Nephron progenitor cell (in vitro differentiated cells): ENCODE measurements at places on chromosomes 12 and 14.

GRCh38 chr12:98532687-98533304 is 17.4 kb downstream of the TMPO start:
- H3K27me3 ChIP-seq = no peaks in the 10 kb centered on the region
- DNase-seq = no peak
- no peaks in the 10 kb centered on the region for H3K4me1 ChIP-seq
- no peak overlapping the region for H3K4me3 ChIP-seq

DNA sequence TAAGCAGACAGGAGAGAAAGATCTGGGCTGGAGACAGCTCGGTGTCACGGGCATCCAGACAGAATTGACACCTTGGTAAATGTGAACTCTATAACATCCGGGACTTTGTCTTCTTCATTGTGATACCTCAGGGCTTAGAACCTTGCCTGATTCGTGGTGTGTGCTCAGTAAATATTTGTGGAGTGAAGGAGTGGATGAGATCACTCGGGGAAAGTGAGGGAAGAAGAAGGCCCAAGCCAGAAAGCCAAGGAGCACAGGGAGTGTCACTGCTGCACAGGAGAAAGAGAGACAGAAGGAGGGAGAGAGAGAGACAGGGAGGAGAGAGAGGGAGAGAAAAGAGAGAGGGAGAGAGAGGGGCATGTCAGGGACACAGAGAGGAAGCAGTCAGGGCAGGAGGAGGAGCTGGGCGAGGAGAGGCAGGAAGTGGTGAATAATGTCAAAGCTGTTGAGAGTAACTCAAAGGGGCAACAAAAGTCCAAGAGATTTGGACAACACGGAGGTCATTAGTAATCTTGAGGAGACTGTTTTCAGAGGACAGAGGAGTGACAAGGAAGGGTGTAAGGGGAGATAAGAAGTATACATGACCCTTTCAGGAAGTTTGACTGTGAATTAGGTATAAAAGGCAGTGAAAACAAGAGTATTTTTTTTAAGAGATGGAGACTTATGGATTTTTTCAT is 141.6 kb upstream of the MAX start:
- H3K27me3 ChIP-seq = no peaks in the 10 kb centered on the region
- H3K4me1 ChIP-seq = peaks cover 10% of the 10 kb centered on the region
- no peak overlapping the region for H3K4me3 ChIP-seq
- DNase-seq = no peak
- no peaks in the 10 kb centered on the region for H3K36me3 ChIP-seq

GRCh38 chr12:20656600-20656999 is 38.5 kb upstream of the SLCO1C1 start:
- no peaks in the 10 kb centered on the region for H3K27me3 ChIP-seq
- H3K4me3 ChIP-seq = no peak overlapping the region
- H3K36me3 ChIP-seq = no peaks in the 10 kb centered on the region
- H3K4me1 ChIP-seq = no peaks in the 10 kb centered on the region
- DNase-seq = no peak

DNA sequence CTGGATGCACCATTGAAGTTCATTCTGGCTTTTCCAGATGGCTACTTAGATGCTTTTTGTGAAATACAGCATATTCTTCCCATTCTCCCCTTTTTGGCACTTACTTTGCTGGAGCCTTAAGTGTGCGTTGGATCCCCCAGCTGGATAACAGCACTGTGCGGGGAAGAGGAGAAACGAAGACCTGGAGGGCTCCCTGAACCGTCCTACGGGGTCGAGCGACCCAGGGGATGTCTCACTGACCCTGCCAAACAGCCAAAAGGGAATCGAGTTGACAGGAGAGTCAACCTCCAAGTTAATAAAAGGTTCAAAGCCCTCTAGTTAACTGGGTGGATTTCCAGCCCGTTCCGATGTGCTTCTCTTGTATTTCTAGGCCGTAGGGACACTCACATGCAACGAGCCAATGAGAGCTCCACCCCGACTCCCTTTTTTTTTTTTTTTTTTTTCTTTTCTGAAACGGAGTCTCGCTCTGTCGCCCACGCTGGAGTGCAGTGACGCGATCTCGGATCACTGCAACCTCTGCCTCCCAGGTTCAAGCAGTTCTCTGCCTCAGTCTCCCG is 1.0 kb upstream of the CAMKK2 start:
- H3K4me3 ChIP-seq = peak overlapping the region; percentile 87
- DNase-seq = peak; percentile 29
- peaks cover under 1% of the 10 kb centered on the region for H3K36me3 ChIP-seq
- peak overlapping the region; percentile 97 for H3K27ac ChIP-seq
- H3K4me1 ChIP-seq = peaks cover 24% of the 10 kb centered on the region
- H3K27me3 ChIP-seq = peaks cover 10% of the 10 kb centered on the region

DNA sequence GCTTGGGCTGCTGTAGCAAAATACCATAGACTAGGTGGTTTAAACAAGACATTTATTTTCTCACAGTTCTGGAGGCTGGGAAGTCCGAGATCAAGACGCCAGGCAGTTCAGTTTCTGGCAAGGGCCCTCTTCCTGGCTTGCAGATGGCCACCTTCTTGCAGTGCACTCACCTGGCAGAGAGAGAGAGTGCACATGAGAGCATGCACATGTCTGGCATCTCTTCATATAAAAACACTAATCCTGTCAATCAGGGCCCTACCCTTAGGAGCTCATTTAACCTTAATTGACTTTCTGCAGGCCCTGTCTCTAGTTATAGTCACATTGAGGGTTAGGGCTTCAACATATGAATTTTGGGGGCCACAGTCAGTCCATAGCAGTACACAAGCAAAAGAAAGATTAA is 12.4 kb upstream of the EVL start:
- H3K27me3 ChIP-seq = no peaks in the 10 kb centered on the region
- H3K4me1 ChIP-seq = peaks cover 41% of the 10 kb centered on the region
- H3K27ac ChIP-seq = no peak overlapping the region
- H3K36me3 ChIP-seq = peaks cover 10% of the 10 kb centered on the region

DNA sequence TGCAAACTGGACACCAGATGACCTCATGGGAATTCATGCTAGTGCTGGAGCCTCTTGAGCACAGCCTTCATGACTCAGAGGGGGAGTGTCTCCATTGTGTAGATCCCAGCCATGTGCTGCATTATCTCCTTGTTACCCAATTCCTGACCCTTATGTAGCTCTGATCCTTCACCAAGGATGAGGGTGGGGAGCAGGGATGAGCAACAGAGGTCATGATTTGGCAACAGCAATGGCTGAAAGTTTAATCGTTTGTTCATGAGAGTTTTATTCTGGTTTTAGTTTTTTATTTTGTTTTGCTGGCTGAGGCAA is 9.5 kb upstream of the BDKRB1 start:
- H3K36me3 ChIP-seq = no peaks in the 10 kb centered on the region
- H3K27ac ChIP-seq = no peak overlapping the region
- DNase-seq = no peak
- peaks cover 9% of the 10 kb centered on the region for H3K4me1 ChIP-seq
- H3K27me3 ChIP-seq = peaks cover 13% of the 10 kb centered on the region

DNA sequence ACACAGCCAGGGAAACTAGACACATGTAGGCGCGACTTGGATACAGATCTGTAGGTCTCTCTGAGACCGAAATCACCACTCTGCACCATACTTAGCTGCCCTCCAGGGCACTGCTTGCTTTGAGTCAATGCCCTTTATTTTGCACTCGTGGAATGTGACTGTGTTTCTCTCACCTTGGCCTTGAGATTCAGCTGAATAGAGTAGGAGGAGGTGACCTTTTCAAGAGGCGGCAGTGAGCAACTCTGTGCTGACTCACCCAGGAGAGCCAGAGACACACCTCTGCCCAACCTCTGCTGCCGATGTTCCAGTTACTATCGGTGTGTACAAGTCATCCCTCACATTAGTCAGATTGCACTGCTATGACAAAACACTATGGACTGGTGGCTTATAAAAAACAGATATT is 583.4 kb downstream of the VRK1 start:
- peaks cover 13% of the 10 kb centered on the region for H3K4me1 ChIP-seq
- DNase-seq = no peak
- H3K36me3 ChIP-seq = no peaks in the 10 kb centered on the region

DNA sequence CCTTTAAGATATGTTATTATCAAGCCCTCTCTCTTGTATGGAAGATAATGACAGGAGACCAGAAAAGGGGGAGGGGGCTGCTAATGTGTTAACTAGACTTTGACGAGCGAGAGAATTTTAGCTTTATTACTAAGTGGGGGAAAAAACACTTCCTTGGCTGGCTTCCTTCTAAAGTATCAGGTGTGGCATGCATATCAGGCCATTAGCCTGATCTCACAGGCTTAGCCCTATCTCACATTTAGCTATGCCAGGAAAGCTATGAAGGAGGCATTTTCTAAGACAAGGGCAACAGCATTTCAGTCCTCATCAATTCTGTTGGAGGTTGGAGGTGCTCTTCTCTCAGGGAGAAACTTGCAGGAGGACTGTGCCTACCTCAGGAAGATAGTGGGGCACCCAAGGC is 9.9 kb downstream of the SSPN start:
- H3K27ac ChIP-seq = no peak overlapping the region
- DNase-seq = no peak
- peaks cover 24% of the 10 kb centered on the region for H3K27me3 ChIP-seq
- no peaks in the 10 kb centered on the region for H3K4me1 ChIP-seq
- H3K4me3 ChIP-seq = no peak overlapping the region
- no peaks in the 10 kb centered on the region for H3K36me3 ChIP-seq

DNA sequence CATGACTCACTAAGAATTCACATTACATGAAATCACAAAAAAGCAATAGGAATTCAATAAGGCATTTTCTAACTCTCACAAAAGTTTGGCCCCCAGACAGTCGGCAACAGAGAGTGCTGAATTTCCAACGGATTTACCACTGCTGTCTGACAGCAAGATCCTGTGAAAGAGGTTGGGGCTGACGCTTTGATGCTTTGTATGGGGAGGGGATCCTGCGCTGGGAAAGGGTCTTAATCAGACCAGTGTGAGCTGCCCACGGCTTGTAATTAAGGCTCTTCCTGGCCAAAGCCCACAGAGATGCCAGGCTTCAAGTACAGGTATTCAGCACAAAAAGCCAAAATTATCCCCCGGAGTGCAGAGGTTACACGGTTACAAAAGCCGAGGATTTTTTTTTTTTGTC is 66.8 kb upstream of the TMCC3 start:
- peak; percentile 15 for DNase-seq
- H3K27ac ChIP-seq = peak overlapping the region; percentile 95

- peaks cover 7% of the 10 kb centered on the region for H3K36me3 ChIP-seq
- peaks cover 9% of the 10 kb centered on the region for H3K4me1 ChIP-seq
- H3K4me3 ChIP-seq = no peak overlapping the region
- no peak for DNase-seq
These were observed 60.1 kb downstream of the LRIG3 start for GRCh38 chr12:58860056-58860787.

GRCh38 chr14:74660167-74660566 is 48.1 kb upstream of the LTBP2 start:
- H3K4me1 ChIP-seq = no peaks in the 10 kb centered on the region
- H3K36me3 ChIP-seq = peaks cover 41% of the 10 kb centered on the region
- H3K27me3 ChIP-seq = no peaks in the 10 kb centered on the region
- no peak for DNase-seq
- no peak overlapping the region for H3K27ac ChIP-seq

GRCh38 chr12:31011746-31012566 is 61.7 kb upstream of the DDX11 start:
- H3K4me3 ChIP-seq = no peak overlapping the region
- H3K4me1 ChIP-seq = peaks cover 37% of the 10 kb centered on the region
- H3K27me3 ChIP-seq = peaks cover 5% of the 10 kb centered on the region
- no peaks in the 10 kb centered on the region for H3K36me3 ChIP-seq

DNA sequence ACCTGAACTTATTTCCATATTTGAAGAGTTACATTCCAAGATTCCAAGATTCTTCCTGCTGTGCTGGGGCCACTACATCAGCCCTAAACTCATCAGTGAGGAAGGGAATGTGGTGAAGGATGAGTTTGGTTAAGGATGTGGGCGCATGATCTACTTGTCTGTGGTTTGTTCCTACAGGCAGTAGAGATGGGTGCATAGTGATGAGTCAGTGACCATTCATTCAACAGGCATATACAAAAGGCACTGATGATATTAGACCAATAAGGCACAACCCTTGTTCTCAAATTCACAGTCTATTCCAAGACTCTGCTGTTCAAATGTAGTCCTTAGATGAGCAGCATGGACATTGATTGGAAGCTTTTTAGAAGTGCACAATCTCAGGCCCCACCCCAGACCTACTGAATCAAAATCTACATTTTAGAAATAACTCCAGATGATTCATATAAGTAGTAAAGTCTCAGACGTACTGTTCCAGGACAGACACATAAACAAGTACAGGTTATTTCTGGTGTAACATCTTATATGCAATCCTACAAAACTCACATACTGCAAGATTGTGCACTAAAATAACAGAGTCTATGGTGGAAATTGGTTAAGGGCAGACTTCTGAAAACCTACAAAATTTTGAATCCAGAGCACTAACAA is 47.7 kb upstream of the MAP3K9 start:
- no peak overlapping the region for H3K4me3 ChIP-seq
- H3K27ac ChIP-seq = no peak overlapping the region
- no peaks in the 10 kb centered on the region for H3K36me3 ChIP-seq
- H3K4me1 ChIP-seq = no peaks in the 10 kb centered on the region
- peaks cover 3% of the 10 kb centered on the region for H3K27me3 ChIP-seq

- no peaks in the 10 kb centered on the region for H3K36me3 ChIP-seq
- H3K4me3 ChIP-seq = no peak overlapping the region
- peaks cover 55% of the 10 kb centered on the region for H3K4me1 ChIP-seq
- H3K27me3 ChIP-seq = peaks cover 10% of the 10 kb centered on the region
- H3K27ac ChIP-seq = no peak overlapping the region
- DNase-seq = no peak
These were observed 9.7 kb downstream of the TNS2 start for GRCh38 chr12:53059434-53060063.

DNA sequence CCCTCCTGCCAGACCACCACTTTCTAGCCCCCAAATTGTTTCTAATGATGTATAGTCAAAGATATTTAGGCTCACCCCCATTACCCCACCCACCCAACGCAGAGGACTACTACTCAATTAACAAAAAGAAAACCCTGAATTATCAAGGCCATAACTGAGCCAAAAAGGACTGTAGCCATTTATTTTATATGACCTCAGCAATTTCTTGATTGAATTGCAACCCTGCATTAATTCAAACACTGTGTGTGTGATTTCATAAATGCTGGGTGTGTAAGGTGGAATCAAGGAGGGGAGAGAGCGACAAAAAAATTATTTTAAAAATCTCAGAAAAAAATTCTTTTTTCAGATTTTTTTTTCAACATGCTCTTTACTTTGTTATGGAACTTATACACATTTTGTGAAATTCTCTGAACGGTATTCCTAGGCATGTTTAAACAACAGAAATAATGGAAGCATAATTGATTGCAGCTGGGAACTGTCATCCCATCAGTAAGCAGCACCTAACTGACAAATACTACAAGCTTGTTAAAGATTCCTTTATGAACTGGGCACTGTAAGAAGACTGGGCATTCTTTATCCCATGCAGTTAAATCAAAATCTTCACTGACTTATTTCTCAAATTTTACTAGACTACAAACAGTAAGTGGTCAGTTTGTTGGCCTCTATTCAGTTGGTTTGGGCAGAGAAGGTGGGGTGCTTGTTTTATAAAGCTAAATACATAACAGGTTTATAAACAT is 179.1 kb downstream of the SOX5 start:
- H3K4me1 ChIP-seq = no peaks in the 10 kb centered on the region
- H3K27ac ChIP-seq = no peak overlapping the region
- no peaks in the 10 kb centered on the region for H3K27me3 ChIP-seq
- no peak overlapping the region for H3K4me3 ChIP-seq
- DNase-seq = no peak

- no peak overlapping the region for H3K4me3 ChIP-seq
- no peaks in the 10 kb centered on the region for H3K27me3 ChIP-seq
- DNase-seq = no peak
- peaks cover 4% of the 10 kb centered on the region for H3K36me3 ChIP-seq
- H3K27ac ChIP-seq = no peak overlapping the region
These were observed 50.0 kb downstream of the PPFIBP1 start for GRCh38 chr12:27573972-27574371.
